ENCODE measurements at places on chromosomes 4 and X. TPM values are rescaled to one million over a fixed set of nuclear protein-coding genes. Genes with fewer than 3 reads are reported as not detected.
A peak's percentile ranks its signal among the peaks of the same experiment; 100 is the strongest.

GAB3 gene
- 0.08 TPM for total RNA-seq

- DNase-seq = no peak
These were observed 292.7 kb downstream of the SPOCK3 start for GRCh38 chr4:166941629-166942028.

DNA sequence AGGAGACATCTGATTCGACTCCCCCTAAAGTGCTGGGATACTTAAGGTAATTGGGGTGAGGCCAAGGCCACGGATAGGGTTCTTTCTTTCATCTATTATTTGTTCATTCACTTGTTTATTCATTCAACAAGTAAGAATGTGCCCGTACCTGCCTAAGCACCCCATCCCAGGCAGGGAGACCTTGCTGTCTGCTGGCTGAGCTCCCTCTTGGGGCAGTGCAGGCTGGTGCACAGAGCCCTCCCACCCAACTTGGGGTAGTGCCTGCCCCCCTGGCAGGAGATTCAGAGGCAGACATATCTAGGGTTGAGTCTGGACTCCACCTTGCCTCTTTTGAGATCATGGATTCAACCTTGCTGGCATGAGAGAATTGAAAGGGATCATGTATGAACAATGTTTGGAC, 95.7 kb downstream of the DRD5 start:
- DNase-seq = no peak

- no peak for DNase-seq
These were observed 3.0 kb upstream of the BCOR start for GRCh38 chrX:40100537-40101429.

GAGE12J gene
- not detected for total RNA-seq

- DNase-seq = no peak
These were observed 1014.8 kb downstream of the C4orf33 start for GRCh38 chr4:130110770-130111169.

- DNase-seq = no peak
These were observed 37.9 kb upstream of the ARSD start for GRCh38 chrX:2967012-2967411.

- no peak for DNase-seq
These were observed 19.7 kb downstream of the SHROOM2 start for GRCh38 chrX:9805956-9806355.

NCAPG gene
- total RNA-seq = 25.2 TPM

DNA sequence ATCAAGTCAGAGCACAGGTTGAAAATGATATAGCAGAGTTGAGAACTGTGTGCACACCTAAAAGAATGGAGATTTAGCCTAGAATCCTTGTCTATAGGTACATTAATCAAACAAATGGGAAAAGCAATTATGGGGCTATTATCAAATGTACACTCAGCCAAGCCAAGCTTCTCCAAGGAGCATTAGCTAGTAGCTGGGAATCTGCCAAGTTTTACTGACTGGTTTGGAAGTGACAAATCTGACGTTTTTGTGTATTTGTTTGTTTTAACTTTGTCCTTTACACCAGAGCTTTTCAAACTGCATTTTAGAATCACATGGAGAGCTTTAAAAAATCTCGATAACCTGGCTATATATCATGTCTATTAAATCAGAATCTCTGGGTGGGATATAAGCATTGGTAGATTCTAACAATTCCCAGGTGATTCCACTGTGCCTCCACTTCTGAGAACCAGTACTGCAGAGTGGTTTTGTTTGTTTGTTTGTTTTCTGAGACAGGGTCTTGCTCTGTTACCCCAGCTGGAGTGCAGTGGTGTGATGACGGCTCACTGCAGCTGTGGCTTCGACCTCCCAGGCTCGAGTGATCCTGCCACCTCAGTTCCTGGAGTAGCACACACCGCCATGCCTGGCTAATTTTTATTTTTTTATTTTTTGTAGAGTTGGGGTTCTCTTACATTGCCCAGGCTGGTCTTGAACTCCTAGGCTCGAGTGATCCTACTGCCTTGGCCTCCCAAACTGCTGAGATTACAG, 279.8 kb downstream of the UNC5C start:
- DNase-seq = no peak

EMD gene
- total RNA-seq = 70.5 TPM

DNA sequence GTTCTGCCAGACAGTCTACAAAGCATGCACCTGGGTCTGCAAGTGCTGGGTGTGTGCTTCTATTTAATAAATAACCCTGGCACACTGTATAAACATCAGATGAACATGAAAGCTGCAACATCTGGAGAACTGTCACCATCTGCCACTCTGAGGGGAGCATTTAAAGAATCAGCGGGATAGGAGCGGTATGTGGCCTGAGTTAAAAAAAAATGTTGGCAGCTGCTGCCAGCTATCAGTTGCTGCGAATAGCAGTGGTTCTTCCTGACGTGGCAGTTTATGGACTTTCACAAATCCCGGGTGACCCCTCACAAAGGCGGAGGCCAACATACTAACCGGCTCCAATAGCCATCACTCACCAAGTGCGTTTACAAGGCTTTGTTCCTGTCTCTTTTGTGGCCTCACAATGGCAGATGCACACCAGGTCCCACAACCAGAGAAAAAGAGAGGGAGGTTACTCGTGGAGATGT, 95.1 kb downstream of the RASL11B start:
- no peak for DNase-seq

- DNase-seq = no peak
These were observed 17.2 kb downstream of the PDHA1 start for GRCh38 chrX:19360903-19361302.

- DNase-seq = no peak
These were observed 2.3 kb upstream of the MAB21L2 start for GRCh38 chr4:150579551-150580234.

RHOXF2 gene
- not detected for total RNA-seq

KCNE5 gene
- total RNA-seq = 0.34 TPM

GABRE gene
- total RNA-seq = 36.9 TPM

DNA sequence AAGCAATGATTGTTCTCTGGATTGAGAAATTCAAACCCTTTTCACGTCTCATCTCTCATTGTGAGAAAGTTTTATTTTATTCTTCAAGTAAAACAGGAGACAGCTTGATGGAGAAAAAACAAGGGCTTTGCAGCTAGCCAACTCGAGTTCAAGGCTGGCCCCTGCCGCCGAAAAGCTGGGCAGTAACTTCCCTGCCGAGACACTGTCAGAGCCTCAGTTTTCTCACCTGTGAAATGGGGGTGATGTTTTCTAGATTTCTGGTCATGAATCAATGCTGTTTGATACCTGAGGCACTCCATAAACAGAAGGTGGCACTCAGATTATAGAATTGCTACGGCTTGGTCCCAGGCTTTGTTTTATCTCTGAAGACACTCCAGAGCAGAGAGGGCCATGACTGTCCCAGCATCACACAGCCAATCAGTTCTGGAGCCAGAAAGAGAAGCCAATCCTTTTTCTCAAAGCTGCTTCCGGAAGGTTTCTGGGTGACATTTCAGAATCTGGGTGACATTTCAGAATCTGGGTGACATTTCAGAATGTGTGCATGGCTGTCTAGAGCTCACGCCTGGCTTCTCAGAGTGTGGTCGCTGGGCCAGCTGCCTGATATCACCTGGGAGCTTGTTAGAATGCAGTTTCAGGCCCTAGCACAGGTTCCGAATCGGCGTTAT, 33.2 kb downstream of the HMX1 start:
- DNase-seq = no peak

DNA sequence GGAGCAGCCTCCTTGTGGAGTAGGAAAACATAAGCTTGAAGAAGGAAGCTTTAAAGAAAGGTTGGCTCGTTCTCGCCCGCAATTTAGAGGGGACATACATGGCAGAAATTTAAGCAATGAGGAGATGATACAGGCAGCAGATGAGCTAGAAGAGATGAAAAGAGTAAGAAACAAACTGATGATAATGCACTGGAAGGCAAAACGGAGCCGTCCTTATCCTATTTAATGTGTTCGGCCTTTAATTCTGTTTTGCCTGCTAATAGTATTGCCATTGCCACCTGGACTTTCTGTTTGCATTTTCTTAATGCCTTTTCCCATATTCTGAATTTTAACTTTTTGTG, 1.4 kb downstream of the TCEAL1 start:
- no peak for DNase-seq

UGT2A1 gene
- total RNA-seq = not detected

GYPE gene
- not detected for total RNA-seq

GRCh38 chrX:39309721-39310152, 508.5 kb downstream of the MID1IP1 start:
- peak; percentile 31 for DNase-seq

- no peak for DNase-seq
These were observed 555.6 kb upstream of the FRG1 start for GRCh38 chr4:189385098-189385497.

- DNase-seq = peak; percentile 47
These were observed 65.6 kb downstream of the ATXN3L start for GRCh38 chrX:13254076-13254785.

AGTR2 gene
- not detected for total RNA-seq

CISD2 gene
- 60.2 TPM for total RNA-seq

- DNase-seq = no peak
These were observed 181.9 kb downstream of the AFAP1 start for GRCh38 chr4:7757501-7758471.

DNA sequence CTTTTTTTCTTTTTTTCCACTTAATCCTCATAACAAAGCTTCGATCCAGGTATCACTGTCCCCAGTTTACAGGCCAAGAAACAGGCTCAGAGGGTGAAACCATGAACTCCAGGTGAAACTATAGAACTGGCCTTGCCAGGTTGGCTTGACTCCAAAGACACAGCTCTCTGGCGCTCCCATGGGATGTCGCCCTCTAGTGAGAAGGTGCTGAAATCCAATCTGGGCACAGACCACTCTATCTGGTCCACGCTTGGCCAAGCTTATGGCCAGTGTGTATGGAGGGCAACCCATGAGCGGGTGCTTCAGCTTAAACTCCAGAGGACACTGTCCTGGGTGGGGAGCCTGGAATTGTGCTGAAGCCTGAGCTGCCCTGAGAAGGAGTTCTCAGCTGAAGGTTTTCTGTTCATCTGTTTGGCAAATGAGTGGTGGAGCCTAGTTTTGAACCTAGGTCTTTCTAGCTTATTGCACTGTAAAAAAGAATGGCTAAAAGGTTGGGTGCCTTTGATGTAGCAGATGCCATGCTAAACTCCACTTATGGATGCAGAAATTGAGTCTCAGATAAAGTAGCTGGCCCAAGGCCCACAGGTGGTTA, 70.5 kb downstream of the SEL1L3 start:
- DNase-seq = peak; percentile 79

CLCN4 gene
- total RNA-seq = 0.26 TPM

DNA sequence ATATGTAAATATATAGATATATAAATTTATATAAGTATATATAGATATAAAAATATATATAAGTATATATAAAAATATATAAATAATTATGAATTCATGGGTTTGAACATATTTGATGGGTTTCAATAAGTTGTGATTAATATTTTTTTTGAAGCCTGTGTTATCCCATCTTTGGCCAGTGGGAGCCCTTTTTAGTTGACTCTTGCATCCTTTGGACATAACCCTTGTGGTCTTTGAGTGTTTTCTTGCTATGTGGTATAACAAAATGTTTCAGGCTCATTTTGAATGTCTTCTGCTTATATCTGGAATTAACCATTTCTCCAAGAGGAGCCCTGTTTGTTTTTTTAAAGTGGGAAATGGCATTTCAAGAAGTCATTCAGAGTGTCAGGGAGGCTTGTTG, 15.2 kb downstream of the SNX25 start:
- DNase-seq = no peak

GUCY1A1 gene
- 0.61 TPM for total RNA-seq

DNA sequence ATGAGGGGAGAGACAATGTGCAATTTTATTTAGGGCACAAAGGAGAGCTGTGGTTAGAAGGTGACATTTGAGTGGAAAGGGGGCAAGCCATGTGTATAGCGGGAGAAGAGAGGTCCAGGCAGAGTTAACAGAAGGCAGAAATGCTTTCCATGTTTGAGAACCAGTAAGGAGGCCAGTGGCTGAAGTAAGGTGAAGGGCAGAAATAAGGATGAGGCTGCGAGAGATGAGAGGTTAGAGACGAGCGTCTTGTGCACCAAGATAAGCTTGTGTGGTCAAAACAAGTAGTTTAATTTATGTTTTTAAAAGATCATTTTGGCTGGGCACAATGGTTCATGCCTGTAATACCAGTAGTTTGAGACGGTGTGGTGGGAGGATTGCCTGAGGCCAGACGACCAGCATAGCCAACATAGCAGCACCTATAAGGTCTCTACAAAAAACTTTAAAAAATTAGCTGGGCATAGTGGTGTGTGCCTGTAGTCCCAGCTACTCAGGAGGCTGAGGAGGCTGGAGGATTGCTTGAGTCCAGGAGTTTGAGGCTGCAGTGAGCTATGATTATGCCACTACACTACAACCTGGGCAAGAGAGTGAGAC, 8.5 kb downstream of the HTT start:
- DNase-seq = no peak

DNA sequence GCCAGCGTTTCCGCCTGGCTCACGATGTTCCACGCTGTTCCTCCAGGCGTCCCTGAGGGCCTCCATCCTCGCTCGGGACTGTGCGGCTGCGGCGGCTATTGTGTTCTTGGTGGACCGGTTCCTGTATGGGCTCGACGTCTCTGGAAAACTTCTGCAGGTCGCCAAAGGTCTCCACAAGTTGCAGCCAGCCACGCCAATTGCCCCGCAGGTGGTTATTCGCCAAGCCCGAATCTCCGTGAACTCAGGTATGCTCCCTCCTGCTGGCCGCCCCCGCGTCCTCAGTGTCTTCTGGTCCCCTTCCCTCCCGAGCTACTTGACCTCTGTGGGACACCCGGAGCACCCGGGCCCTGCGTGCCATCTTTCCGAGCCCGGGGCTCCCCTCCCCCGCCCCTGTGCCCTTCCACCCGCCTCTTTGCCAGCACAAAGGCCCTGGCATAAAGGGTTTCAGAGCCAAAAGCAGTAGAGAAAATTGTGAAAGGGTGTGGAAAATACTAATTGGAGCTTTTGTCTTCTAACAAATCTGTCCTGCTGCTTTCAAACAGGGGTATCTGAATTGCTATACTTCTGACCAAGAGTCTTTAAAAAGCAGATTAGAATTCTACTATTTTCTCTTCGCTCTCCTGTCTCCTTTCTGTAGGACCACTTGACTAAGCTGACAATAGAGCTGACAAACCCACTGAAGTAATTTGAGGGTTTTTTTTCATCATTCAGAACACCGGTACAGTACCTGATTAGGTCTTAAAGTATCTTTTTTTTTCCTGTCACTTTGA, 104.0 kb downstream of the NEUROG2 start:
- DNase-seq = no peak

GRCh38 chr4:40506492-40506891, 123.2 kb downstream of the RBM47 start:
- DNase-seq = no peak

CPLX1 gene
- 0.28 TPM for total RNA-seq

All from HT-29 (cell line).